ENCODE measurements at places on chromosomes 5 and 9.

GRCh38 chr9:84924266-84924665, 254.7 kb downstream of the NTRK2 start:
- no peak for DNase-seq

GRCh38 chr9:37370282-37370681, 52.2 kb upstream of the GRHPR start:
- DNase-seq, result no peak

- DNase-seq, result no peak
These were observed 302.6 kb downstream of the OSTF1 start for GRCh38 chr9:75390951-75391350.

- no peak for DNase-seq
These were observed 106.5 kb downstream of the GLIS3 start for GRCh38 chr9:4193391-4193790.

DNA sequence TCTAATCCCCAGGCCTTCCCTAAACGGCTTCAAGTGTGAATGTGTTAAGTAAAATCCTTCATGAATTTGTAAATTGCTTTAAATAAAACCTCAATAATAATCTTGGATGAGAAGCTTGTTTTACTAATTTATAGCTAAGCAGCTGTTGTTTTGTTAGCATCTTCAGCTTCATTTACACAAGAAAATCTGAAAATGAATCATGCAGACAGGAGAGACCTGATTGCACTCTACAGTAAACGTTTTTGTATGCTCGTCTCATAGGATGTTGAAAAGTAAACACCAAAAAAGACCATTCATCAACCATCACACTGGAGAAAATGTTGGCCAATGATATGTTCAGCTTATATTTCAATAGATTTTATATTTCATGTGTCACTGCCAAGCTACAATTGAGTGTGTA, 40.4 kb upstream of the MAP3K1 start:
- no peak for DNase-seq

DNA sequence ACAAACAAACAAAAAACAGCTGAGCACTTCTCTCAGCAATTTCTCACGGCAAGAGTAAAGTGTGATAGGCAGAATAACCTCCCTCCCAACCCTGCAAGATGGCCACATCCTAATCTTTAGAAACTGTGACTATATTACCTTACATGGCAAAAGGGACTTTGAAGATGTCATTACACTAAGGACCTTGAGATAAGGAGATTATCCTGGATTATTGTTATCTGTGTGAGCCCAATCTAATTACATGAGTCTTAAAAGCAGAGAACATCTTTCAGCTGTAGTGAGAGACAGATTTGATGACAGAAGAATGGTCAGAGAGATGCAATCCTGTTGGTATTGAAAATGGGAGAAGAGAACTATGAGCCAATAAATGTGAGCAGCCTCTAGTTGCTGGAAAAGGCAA, 347.9 kb downstream of the CDH9 start:
- DNase-seq, result no peak

- no peak for DNase-seq
These were observed 15.0 kb downstream of the LPCAT1 start for GRCh38 chr5:1508659-1509290.

GRCh38 chr5:133969654-133970324, 1.4 kb upstream of the C5orf15 start:
- DNase-seq, result no peak

GRCh38 chr9:12640866-12641636, 52.1 kb upstream of the TYRP1 start:
- no peak for DNase-seq

GRCh38 chr9:90023861-90024260, 419.0 kb downstream of the GADD45G start:
- no peak for DNase-seq

DNA sequence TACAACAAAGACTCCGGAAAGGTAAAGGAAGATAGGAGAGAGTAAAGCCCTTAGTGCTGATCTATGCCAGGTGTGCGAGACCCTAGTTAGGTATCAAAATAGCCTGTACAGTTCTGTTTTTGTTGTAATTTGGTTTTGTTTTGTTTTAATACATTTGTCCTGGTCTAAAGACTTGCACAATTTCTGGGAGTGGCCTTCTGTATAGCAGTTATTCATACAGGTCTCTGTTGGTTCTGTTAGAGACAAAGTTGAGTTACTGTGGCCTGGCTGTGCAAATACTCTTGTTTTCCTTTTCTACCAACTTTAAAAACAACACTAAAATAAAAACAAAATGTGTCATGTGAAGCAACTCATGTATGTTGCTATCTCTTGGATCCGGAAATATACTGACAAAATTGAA, 163.6 kb downstream of the COMMD10 start:
- no peak for DNase-seq

DNA sequence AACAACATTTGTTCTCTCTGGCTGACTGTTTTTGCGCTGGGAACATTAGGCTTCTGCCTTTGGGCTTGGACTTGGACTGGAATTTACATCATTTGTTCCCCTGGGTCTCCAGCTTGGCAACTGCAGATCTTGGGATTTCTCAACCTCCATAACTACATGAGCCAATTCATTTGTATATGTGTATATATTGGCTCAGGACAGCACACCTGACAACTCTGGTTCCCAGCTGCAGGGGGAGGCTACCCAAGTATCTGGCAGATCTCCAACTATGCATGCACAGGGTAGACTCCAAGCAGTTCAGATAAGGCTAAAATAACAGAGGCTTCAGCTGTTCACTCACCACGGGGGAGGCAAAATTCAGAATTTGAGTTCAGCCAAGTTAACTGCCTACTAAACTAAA, 31.6 kb upstream of the F2RL1 start:
- DNase-seq, result no peak

DNA sequence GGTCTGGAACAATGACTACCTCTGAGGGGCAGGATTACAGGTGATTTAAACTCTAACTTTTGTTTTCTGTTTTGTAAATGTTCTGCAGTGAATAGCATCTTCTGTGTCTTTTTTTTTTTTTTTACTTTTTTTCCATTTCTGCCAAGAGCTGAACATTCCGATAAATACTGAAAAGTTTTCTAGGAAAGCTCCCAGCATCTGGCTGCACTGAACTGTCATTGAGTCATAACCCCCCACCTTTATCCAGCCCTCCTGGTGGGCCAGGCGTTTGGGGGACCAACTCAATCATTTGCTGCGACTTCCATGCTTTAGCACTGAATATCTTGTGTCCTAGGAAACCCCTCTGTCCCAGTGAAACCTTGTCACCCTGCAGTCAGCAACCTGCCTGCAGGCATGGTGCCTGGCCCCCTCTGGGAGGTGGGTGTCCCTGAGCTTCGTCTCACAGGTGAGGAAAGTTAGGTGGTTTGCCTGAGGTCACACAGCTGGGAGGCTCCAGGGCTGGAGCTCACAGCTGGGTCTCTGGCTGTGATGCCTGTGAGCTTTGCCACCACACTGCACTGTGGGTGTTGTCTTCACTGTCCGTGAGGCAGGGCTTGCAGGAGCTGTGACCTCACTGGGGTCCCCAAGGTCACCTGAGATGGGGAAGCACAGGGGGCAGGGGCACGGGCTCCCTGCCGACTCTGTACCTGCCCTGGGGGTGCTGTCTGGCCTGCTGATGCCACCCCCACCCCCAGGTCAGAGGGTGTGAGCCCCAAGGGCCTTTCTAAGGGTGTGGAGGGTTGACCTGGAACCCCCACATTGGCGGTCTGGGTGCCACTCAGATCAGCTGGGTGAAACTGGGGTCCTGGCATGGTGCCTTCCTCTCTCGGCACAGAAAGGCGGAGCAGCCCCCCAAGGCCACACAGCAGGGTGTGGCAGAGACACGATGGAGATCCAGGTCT, 14.1 kb downstream of the PLPP7 start:
- DNase-seq, result no peak

DNA sequence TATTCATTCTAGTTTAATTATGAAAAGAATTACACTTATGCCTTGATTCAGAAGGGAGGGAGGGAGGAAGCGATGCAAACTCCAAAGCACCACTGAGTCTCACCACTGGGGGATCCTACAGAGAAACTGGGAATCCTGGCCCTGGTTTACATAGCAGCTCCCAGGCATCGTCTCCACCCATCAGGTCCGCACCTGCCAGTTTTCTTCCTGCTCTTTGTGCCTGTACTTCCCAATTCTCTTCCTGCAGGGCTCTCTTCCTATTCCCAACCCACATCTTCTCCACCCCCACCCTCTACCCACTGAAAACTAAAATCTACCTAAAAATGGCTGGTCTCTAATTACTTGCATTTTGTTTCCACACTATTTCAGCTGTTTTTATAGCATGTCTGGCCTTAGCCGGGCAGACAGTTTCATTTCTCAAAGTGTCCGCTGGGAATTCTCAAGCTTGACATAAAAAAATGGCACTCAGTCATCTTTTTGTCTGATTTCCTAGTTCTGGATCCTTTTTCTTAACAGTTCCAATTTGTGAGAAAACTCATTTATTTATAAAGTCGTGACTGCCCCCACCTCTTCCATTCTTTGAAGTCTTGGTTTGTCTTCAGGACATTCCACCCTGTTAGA, 1.6 kb upstream of the TNIP1 start:
- DNase-seq, result no peak

DNA sequence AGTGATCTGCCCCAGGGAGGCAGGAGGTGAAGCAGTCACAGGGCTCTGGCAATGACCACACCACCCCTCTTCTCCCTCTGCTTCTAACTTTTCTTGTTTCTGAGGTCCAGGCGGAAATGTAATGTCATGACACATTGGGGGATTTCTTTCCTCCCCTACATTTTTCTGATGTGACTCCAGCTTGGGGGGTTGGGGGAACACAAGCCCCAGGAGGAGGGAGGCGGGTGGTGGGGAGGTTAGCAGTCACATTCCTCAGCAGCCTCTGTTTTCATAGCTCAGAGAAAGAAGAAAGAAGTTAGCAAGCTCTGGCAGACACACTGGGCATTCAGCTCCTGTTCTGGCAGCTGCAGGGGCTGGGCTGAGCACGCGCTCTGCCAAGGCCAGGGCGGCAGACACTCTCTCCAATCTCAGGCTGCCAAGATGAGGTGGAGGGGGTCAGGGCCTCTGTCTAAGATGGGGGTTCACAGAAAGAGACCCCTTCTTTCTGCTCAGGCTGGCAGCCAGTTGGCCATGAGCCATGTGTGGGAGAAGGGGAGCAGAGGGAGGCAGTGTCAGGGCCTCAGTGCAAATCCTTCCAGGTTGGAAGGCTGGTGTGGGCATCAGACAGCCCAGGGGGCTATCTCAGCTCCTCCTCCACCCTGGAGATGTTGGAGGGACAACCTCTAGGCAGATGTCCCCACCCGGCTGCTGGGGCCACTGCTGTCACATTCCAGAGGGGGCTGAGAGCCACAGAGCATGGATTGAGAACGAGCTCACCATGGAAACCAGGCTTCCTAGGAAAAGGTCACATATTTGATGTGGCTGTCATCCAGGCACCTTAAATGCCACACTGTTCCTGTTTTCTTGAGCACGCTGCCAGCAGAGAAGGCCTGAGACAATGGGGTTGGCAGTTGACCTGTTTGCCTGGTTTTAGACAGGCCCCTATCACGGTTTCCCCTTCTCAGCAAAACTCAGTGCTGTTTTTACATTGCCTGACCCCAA, 20.1 kb upstream of the PFDN1 start:
- DNase-seq, result peak; percentile 70

GRCh38 chr9:9498846-9499245, 1114.0 kb downstream of the PTPRD start:
- no peak for DNase-seq

DNA sequence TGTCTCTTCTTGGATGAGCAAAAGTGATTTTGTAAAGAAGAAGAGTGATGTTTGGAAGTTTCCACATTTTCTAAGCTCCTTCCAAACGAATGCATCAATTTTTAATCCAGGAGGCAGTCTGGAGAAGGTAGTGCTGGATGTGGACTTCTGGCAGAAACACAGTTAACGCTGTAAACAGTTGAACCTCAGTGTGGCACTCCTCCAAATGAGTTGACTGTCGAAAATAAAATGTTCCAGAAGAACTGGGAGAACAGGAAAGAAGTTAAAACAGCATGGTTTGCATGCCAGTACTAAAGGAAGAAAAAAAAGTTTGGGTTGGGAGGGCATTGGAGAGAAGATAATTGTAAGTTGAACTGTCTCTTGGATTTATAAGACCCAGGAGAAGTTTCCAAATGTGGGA, 6.5 kb downstream of the ZNF462 start:
- no peak for DNase-seq

DNA sequence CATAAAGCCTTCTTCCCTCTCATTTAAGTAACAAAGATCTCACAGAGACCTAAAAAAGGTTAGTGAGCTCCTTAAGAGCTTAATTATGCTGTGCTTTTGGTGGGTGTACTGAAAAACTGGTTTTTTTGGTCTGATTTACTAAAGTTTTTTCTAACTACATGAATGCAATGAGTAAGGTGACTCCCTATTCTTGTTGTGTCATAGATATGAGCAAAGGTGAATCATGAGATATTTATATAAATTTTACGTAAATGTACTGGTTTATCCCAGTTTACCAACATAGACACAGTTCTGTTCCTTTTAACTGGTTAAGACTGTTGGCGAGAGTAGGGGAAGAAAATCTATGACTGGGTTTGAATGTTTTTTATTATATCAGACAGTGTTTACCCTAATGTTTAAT, 250.5 kb downstream of the NR2F1-AS1 start:
- no peak for DNase-seq

- DNase-seq, result no peak
These were observed 69.2 kb upstream of the ARL15 start for GRCh38 chr5:54379590-54379989.

- DNase-seq, result no peak
These were observed 148.0 kb downstream of the ERCC6L2 start for GRCh38 chr9:96023486-96023885.

DNA sequence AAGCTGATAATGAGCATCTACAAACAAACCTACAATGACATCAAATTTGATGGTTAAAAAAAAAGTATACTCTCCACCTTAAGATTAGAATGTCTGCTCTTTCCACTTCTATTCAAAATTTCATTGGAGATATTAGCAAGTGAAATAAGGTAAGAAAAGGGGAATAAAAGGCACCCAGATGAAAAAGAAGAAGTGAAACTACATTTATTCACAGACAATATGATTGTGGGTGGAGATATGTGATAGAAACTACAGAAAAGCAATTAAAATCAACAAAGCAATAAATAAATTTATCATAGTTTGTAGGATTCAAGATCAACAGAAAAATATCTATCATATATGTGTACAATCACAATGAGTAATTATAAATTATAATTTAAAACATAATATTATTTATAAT, 395.1 kb upstream of the CCNH start:
- DNase-seq, result no peak

DNA sequence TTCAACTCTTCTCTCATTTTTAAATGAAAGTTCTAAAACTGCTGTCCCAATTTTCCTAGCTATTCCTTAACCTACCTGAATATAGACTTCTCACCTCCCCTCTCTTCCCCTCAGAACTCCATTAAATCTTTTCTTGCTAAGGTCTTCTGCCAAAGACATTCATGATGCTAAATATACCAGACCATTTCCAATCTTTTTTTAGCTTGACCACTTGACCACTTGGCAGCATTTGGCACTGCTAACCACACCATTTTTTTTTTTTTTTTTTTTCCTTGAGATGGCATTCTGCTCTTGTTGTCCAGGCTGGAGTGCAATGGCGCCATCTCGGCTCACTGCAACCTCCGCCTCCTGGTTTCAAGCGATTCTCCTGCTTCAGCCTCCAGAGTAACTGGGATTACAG, 3.6 kb upstream of the ZNF131 start:
- DNase-seq, result no peak

- no peak for DNase-seq
These were observed 520.1 kb upstream of the SMC2 start for GRCh38 chr9:103574056-103574455.
